ENCODE measurements at places on chromosomes 16 and 17. TPM values are rescaled to one million over a fixed set of nuclear protein-coding genes. Genes with fewer than 3 reads are reported as not detected.

GRCh38 chr17:28368306-28368831 lies 1.7 kb downstream of the VTN start:
- no peak for DNase-seq

GRCh38 chr16:22206842-22207714 lies 1.0 kb downstream of the EEF2K start:
- no peak for DNase-seq

DNA sequence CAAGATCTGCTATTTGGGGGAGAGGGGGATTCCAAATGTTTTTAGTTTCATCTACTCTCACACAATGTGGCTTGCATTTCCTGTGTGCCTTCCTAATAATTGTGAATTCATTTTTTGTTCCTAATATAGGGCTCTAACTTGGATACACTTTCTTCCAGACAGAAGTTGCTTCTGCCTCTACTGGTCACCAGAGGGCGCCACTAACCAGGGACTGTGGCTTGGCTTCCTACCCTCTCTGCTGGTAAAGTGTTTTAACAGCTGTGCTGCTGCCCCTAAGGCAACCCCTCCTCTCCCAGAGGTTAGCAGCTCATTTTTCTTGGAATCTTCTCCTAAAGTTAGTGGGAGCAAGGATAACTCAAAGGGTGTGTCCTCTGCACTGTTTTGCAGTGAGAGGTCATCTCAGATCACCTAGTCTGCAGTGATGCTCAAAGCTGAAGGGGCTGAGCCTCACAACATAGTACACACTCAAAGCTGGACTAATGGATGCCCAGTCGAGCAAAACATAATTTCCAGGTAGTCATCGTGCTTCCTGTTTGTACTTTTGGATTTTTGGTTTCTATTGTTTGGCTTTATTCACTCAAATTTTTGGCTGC lies 5.0 kb upstream of the PRSS54 start:
- DNase-seq, result no peak

DNA sequence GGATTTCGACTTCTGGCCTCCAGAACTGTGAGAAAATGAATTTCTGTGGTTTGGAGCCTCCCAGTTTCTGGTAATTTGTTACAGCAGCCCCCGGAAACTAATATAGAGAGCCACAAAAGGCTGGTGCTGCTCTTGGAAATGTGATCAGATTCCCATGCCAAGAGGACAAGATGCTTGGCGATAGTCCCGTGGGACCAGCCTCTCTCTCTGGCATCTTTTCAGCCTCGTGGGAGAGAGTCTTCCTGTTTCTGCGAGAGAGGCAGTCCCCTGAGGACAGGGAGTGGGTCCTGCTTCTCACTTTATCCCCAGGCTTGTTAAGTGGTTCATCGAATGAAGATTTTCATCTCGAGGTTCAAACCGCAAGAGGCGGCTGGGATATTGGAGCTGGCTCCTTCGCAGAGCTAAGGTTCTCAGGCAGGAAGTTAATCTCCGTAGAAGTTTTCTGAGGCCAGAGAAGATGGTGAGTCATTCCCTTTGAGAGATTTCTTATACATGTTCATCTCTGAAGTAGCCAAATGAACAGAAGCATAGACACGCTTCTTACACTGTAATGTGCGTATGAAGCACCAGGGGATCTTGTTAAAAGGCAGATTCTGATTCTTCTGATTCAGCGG lies 211.6 kb upstream of the SDK2 start:
- no peak for DNase-seq

DNA sequence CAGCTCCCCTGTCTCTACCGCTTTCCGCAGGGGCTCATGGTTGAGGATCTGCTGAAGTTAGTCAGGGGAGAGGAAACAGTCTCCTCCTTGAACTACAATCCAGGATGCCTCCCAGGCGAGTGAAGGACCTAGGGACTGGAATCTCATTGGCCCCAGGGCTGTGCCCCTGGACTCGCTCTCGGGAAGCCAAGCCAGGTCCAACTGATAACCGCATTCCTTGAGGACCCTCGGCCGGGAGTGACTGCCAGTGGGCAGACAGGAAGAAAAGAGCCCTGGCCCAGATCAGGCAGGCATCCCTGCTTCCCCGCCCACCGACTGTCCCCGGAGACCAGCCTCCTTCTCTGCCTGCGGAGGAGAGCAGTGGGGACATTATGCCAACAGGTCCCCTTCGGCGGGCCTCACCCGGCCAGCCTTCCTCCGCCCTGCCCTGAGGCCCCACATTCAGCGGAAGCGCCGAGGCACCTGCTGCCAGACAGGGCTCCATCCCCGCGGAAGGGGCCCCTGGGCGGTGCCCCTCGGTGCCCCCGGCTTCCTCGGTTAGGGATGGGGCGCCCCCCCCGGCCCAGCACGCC lies 776 bp downstream of the LRRC75A start:
- DNase-seq, result no peak

DNA sequence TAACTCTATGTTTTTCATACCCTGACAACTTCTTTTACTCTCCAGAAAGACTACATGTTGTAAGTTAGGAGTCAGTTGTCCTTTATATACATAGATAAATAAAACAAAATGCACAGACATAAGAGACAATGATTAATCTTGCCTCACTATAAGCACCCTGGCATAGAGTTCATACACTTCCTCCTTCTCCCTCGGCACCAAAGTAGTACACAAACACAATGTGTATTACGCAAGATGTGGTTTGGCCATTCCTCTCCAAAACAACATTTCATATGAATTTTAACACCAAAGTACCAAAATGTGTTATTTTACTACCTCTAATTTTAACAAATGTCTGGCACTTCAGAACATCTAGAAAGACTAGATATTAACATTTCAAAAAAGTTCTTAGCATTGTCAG lies 17.2 kb upstream of the SLFN11 start:
- no peak for DNase-seq

DNA sequence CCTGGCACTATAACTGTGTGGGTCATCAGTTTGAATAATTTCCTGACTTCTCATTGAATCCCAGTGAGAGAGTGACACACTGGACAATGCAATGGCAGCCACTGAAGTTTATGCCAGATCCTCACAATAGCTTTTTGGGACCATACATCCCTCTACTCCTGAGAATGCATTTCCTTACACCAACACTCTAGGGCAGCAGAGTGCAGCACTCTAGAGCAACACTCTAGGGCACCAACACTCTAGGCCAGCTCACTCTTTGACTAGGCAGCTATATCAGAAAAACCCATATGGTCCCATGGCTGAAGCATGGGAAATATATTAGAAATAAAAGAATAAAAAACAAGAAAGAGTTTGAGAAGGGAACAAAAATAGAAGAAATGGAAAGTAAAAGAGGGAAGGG lies 309.2 kb downstream of the MAP2K6 start:
- no peak for DNase-seq

GRCh38 chr17:65820306-65820705 lies 258.9 kb upstream of the AXIN2 start:
- DNase-seq, result no peak

DNA sequence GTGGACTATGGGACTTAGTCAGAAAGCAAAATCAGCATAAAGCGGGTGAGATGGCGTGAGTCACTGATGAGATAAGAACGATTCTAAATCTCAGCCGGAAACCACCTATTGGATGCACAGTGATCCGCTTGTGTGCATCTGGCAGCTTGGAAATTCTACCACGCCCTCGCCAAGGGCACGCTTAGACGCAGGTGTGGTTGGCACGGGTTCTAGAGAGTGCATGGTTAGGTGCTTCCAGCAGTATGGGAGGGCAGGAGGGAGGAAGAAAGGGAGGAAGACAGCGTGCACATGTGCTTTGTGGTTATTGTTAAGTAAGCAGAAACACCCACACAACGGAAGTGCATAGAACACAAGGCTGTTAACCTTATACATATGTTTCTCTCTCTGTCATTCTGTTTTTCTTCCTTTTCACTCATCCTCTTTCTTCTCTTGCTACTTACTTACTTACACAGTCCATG lies 374.0 kb upstream of the ASIC2 start:
- DNase-seq, result no peak

GRCh38 chr17:56658648-56659047 lies 65.1 kb downstream of the NOG start:
- DNase-seq, result no peak

GRCh38 chr16:10598157-10598556 lies 17.8 kb upstream of the EMP2 start:
- DNase-seq, result no peak

GRCh38 chr17:28916302-28916934 lies 13.5 kb upstream of the DHRS13 start:
- DNase-seq, result no peak

DNA sequence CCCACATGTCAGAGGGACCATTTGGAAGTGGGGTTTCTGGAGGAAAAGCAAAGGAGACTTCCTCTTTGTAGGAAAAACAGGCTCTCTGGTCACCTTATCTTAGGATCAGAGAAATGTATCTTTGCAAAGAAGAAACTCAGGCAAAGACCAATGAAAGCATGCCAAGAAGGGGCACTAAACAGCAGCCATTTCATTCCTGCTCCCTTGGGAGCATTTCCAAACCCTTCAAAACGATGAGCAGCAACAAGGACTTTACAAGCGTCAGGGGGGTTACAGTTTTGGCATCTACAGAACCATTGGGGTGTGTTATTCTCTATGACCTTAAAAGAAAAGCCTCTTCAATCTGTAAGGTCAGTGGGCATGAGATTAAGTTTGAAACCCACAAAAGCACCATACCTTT lies 122.8 kb downstream of the SMG6 start:
- DNase-seq, result no peak

DNA sequence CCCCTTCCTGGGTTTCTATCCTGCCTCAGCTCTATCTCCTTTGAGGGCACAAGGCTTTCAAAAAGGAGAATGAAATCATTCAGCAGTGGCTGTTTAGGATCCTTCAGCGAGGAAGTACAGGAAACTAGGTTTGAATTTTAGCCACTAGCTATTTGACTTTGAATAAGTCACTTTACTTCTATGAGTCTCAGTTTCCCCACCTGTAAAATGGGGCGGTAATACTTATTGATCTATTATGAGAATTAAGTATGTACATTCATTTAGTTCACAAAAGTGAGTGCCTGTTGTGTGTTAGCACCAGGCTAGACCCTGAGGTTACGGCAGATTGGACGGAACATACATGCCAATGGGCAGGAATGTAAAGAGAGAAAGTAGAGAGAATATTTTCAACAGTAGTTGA lies 6.6 kb downstream of the CDH1 start:
- DNase-seq, result no peak

GRCh38 chr16:15141586-15141985 lies 47.5 kb upstream of the RRN3 start:
- DNase-seq, result no peak

DNA sequence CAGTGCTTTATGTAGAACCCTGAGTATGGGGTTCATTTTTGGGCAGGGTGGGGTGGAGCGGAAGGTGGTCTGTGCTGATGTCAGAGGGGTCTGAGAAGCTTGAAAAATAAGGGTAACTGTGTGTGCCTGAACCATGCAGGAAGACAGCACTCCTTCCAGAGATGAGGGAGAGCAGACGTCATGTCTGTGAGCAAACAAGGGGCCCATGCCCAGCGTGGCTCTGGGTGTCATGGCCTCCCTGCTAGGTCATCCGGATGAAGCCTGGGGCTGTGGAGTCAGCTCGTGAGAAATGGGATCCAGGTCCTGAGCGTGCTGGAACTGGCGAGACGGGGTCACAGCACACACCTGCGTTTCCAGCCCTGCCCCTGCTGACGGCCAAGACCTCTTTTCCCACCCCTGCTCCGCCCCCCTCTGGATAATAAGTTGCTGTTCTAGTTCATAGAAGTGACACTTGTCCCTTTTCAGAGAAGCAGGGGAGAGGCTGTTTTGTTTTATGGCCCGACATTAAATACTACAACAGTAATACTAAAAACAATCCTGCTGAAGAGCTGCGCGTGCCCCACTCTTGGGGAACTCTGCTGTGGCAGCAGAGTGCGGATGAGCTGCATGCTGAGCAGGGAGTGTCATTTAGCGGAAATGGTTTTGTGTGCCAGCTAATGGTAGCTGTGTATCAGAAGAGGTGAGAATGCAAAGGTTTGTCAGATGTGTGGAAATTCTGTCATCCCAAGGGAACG lies 92.6 kb downstream of the RPTOR start:
- DNase-seq, result no peak

DNA sequence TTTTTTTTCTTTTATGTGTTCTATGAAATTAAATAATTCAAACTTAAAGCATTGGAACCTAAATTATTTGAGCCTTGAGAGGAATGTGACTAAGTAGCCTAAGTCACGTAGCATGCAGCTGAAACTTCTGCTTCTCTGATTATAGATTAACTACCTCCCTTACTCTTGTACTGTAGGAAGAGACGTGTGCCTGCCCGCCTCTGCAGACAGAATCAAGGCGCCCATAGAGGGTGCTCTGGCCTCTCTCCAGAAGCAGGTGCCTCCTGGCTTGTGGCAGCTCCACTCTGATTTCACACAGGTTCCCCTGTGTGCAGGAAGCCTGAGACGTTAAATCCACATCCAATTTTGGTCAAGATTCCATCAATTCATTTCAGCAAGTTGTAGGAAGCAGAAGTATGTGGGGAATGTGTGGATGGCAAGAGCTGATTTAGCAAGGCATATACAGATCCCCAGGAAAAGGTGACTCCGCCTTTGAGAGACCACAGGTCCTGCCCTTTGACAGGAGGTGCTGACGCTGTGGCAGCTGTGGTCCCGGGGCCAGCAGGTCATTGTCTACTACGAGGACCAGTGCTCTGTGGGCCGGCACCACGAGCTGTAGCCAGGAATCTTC lies 1418.8 kb downstream of the CDH11 start:
- DNase-seq, result peak; percentile 17

GRCh38 chr17:19718613-19719354 lies 2.4 kb upstream of the SLC47A2 start:
- no peak for DNase-seq

GRCh38 chr16:86297391-86297790 lies 212.9 kb upstream of the FOXF1 start:
- no peak for DNase-seq

- DNase-seq, result no peak
Measured at GRCh38 chr17:67211742-67212141, 33.3 kb downstream of the HELZ start.

DNA sequence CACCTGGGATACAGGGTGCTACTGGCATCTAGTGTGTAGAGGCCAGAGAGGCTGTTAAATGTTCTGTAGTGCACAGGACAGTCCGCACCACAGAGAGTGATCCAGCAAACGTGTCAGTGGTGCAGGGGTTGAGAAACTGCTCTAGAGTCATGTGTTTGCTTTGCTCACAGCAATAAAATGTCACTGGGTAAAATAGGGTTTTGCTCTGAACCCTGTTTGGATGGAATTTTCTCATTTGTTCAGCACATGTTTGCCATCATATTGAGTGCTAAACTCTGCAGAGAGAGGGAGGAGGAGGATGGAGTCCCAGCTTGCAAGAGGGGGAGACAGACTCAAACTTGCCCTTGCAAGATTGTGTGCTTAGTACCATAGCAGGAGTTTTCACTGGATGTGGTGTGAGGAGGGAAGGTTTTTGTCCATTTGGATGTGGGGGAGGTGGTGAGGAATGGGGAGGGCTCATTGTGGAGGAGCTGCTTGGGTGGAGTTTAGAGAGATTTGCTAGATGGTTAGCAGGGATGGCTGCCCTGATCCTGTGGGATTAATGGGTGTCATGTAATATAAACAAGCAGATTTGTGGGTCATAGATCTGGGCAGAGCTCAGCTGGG lies 11.8 kb downstream of the PLCG2 start:
- peak; percentile 74 for DNase-seq

The G6PC3 gene
- 92.4 TPM for polyA plus RNA-seq

The PIMREG gene
- polyA plus RNA-seq, result 30.4 TPM

The NAGS gene
- polyA plus RNA-seq, result 3.8 TPM

The CCDC78 gene
- 2.5 TPM for polyA plus RNA-seq

The KRTAP4-6 gene
- not detected for polyA plus RNA-seq

The SOX15 gene
- polyA plus RNA-seq, result 3.8 TPM

The CBX2 gene
- polyA plus RNA-seq, result 24.3 TPM

The DDX5 gene
- polyA plus RNA-seq, result 771 TPM

The POLR3K gene
- polyA plus RNA-seq, result 13.5 TPM

The G6PC1 gene
- 9.1 TPM for polyA plus RNA-seq

The PPM1E gene
- polyA plus RNA-seq, result 3.0 TPM
